Bladder microvascular endothelial cell (primary cell): ENCODE measurements at places on chromosomes 2 and 18. TPM values are rescaled to one million over a fixed set of nuclear protein-coding genes. Genes with fewer than 3 reads are reported as not detected.

METTL8 gene
- total RNA-seq, result 5.7 and 20.1 TPM in 2 replicates

TLX2 gene
- not detected in 2 replicates for total RNA-seq

UGT1A3 gene
- total RNA-seq, result not detected in 2 replicates

TMEM178A gene
- 0.32 TPM in 1 of 2 replicates, not detected in the other for total RNA-seq

NPAS2 gene
- 1.1 and 19.3 TPM in 2 replicates for total RNA-seq
